ENCODE measurements at places on chromosomes 6 and 20. TPM values are rescaled to one million over a fixed set of nuclear protein-coding genes. Genes with fewer than 3 reads are reported as not detected.

Gene SRF
- 25.8 TPM for total RNA-seq

Gene XKR7
- 0.02 TPM for total RNA-seq

Gene BANF2
- not detected for total RNA-seq

DNA sequence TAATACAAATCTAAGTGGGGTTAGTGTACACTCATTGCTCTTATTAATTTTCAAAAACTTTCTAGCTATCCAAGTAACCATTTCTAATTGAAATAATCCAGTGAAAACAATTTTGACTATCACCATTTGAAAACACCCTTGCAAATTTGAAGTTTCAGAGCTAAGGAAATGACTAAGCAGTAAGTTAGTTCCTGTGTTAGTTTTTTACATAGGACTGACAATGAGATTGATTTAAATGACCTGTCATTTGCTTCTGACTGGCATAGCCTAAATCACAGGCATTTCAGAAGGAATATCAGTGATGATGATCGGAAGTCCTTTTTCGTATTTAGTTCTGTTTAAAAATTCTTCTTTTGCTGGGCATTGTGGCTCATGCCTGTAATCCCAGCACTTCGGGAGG is 27.0 kb downstream of the STK4 start:
- DNase-seq, result no peak

DNA sequence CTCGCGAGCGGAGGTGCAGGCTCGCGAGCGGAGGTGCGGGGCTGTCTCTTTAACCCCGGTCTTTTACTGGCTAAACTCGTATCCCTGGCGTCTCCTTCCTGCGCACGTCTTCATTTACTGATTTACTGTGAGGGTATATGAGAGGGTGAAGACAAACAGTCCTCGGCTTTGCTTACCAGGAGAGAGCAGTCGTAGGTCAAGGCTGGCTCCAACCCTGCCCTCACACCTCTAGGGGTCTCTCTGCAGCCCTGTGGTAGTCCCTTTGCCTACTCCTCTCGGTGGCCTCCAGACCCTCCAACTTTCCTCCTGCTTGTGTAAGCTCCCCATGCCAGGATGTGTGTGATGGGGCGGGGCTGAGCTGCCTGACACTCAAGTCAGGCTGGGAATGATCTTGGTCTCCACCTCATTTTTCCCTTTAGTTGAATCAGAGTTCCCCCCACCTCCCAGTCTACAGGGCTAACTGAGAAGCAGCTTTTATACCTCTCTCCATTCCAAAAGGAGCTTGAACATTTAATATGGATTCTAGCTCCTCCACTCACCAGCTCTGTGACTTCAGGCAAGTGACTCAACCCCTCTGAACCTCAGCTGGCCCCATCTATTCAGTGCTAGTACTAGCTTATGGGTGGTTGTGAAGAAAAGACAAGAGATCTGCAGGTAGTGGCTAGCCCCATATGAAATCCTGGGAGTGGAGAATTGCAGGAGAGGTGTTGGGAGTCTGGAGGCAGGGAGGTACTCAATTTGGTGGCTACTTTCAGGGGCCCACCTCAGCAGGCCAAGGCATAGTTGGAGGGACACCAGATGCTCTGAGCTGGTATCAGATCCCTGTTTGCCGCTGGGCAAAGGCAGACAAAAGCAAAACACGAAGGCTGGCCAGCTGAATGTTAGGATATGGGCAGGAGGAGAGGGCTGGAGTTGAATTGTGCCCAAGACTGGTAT is 902 bp downstream of the SLC29A1 start:
- peak; percentile 49 for DNase-seq

GRCh38 chr6:169986848-169987498 is 235.6 kb downstream of the ERMARD start:
- DNase-seq, result no peak

DNA sequence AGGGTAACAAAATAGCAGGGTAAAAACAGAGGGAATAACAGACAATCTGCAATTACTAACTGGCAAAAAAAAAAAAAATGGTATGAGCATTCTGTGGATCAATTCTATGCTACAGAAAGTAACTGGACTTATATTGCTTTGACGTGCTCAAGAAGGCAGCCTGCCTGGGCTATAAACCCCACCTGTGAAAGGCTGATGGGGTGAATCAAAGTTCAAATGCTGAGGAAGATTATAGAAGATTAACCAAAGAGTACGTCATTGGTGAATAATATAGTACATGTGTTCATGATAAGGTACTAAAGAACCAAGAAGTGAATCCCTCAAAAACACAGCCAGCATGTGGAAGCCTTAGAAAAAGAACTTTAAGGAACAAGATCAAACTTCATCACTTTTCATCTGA is 441.9 kb upstream of the PTCHD4 start:
- no peak for DNase-seq

GRCh38 chr6:1510239-1510638 is 99.5 kb upstream of the FOXC1 start:
- DNase-seq, result no peak

- DNase-seq, result no peak
Observed at GRCh38 chr6:398065-398464, 6.5 kb downstream of the IRF4 start.

GRCh38 chr6:9224539-9224938 is 789.2 kb upstream of the SLC35B3 start:
- no peak for DNase-seq

DNA sequence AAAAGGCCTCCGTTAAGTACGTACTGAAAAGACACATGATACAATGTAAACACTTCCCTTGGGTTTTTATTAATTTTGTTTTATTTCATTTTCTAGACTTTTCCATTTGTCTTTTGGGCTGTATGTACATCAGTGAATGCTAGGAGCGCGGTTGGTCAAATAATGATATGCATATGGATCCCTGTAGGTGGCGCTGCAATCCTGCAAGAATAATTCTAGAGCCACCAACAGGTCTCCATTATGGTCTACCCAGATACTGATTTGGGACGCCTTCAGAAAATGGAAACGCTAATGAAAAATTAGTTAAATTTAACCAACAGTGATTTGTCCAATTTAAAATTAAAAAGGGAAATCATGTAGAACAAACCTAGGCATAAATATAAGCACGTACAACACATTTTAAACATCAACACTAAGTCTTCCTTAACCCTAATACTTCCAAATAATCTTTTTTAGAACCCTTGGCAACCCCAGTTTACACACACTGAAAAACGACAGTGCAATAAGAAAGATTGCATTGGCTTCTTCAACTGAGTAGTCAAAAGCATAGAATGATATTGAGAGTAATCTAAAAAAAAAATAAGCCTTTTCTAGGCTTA is 433.5 kb downstream of the RFPL4B start:
- DNase-seq, result peak; percentile 70

DNA sequence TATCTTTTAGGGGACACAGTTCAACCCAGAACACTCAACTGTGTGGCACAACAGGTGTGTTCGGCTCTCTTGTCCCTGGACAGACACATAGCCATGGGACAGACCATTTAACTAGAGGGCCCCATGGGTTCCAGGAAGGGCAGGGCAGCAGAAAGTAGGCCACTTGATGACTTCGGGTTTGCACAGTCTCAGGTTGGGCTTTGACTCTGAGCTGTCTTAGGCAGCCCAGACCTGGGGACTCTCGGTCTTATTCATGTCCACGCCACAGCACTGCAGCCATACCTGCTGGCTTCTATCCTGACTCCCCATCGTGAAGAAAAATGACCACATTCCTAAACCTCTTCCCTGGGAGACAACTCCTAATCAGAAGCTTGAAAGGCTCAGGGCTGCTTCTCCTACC is 146.1 kb upstream of the AKAP12 start:
- DNase-seq, result no peak

DNA sequence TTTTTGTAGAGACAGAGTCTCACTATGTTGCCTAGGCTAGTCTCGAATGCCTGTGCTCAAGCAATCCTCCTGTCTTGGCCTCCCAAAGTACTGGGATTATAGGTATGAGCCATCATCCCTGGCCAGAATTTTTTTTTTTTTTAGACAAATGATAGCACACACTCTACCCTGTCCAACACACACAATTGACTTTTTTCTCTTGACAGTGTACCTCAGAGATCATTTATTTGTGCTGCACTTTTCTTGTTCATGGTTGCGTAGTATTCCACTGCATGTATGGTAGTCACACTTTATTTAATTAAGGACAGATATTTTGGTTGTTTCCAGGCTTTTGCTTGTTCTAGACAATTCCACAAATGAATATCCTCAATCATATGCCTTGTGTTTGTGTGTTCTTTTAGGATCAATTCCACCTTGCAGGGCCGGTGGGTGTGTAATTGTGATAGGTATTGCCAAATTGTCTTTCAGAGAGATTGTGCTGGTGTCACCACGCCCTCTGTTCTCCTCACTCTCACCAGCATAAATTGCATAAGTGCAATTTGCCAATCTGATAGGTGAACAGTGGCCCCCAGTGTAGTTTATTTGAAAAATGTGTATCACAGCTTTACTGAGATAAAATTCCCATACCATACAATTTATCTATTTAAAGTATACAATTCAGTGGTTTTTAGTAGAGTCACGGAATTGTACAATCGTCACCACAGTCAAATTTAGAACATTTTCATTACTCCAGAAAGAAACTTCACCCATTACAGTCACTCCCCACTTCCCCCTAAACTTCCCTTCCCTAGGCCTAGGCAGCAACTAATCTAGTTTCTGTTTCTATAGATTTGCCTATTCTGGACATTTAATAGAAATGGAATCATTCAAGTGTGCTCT is 20.1 kb downstream of the SRC start:
- DNase-seq, result no peak

Data from SJCRH30 (cell line).